Retinal pigment epithelial cell (primary cell): ENCODE measurements at places on chromosomes 16 and 17.

- no peak for DNase-seq
These were observed 839.9 kb upstream of the CDH8 start for GRCh38 chr16:62876133-62876532.

- DNase-seq: no peak
These were observed 15.4 kb upstream of the DHRS13 start for GRCh38 chr17:28918295-28918694.

DNA sequence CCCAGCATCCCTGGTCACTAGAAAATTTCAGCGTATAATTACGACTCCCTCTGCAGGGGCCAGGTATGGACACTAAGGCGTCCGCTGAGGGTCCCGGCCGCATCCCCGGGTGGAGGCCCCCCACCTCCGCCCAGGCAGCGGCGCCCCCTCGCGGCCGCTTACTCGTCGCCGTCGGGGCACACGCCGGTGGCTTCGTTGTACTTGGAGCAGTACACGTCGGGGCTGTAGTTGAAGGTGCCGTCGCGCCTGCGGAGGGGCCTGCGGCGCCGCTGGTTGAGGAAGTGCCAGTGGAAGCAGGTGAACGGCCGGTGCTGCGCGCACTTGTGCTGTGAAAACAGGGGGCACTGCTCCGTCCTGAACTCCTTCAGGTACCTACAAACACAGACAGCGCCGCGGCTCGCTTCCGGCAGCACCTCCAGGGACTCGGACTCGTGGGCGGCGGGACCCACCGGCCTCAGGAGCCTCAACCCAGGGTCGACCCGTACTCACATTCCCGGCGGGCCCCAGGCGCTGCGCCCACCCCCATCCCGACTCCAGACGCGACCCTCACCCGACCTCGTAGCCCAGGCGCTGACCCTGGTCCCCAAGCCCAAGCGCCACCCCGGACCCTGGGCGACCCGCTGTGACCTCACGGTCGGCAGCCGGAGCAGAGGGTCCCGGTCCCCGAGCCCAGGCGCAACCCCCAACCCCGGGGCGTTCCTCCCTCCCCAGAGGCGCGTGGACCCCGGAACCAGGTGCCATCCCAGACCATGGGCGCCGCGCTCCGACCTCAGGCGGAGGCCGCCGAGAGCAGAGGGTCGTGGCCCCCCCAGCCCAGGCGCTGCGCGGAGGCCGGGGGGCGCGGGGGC is 596 bp downstream of the UNKL start:
- no peak for DNase-seq

- DNase-seq: peak; percentile 5
These were observed 79.8 kb upstream of the TMEM132E start for GRCh38 chr17:34499576-34499975.

DNA sequence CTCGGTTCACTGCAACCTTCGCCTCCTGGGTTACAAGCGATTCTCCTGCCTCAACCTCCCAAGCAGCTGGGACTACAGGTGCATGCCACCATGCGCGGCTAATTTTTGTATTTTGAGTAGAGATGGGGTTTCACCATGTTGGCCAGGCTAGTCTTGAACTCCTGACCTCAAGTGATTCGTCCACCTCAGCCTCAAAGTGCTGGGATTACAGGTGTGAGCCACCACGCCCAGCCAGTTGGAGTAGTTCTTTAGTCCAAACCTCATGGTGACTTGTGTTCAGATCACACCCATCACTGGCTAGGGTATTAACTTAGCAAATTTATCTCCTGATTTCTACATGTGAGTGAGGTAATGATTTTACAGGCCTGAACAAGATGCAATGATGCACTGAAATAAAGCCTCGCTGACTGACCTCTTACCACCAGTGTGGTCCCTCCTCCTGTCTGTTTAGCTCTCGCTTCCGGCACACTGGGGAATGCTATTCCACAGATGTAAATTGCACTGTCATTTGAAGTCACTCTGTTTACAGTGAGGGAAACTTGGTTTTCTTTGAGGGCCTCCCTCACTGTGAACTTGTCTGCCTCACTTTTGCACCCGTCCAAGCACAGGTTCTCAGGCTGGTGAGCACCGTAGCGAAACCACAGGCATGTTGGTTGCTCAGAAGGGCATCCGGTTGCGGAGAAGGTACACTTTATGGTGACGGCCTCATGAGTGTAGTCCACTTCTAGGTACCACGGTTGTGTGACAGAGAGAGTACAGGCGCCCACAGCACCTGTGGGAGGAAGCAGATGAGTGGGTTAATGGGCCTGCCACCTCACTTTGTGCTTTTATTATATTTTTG is 5.5 kb downstream of the IGSF6 start:
- no peak for DNase-seq

DNA sequence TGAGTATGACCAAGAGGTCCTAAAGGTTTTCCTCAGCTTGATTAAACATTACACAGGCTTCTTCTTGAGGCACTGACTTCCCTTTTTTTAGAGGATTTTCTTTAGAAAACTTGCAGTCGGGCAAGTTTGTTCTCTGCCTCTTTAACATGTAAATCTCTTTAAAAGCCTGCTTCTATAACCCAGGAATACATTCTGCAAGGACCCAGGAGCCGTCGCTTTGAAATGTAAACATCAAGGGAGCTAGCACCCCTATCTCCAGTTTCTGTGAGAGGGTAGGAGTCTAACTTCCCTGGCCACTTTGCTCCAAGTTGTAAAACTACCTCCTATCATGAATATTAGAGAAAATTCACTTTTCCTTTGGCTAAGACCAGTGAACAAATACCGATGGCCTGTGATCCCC is 201.5 kb upstream of the CPHXL start:
- no peak for DNase-seq

- no peak for DNase-seq
These were observed 131.2 kb upstream of the NLRP1 start for GRCh38 chr17:5715478-5715877.

GRCh38 chr16:31020536-31020935 is 10.1 kb upstream of the STX1B start:
- DNase-seq: no peak

DNA sequence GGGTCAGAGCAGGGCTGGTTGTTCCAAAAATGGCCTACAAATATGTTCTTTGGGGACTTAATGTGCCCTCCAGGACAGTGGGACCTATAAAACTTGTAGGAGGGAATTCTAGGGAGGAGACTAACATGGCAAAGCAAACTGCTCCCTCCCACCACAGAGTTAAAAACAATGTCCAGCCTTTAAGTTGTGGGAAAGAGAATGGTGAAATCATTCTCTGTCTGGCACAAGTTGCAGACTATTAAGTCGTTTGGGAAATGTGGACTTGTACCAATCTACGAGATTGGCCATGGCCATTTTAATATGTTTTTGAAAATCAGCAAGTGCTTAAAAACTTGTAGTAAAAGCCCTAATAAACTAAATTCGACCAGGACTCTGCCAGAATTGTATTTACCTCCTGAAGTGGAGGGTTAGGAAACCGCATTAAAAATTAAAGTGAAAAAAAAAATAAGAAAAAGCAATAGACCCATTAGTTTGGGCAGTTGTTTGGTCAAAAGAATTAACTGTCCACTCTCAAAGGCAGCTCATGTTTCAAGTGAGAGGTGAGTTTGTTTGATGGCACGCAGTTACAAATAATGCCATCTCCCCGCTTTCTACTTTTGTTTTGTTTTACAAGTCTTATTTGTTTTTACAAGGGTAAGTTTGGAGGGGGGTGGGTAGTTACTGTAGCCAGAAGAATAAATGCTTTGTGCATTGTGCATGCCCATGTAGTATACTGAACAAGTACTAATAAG is 32.4 kb downstream of the ANKFN1 start:
- DNase-seq: no peak

DNA sequence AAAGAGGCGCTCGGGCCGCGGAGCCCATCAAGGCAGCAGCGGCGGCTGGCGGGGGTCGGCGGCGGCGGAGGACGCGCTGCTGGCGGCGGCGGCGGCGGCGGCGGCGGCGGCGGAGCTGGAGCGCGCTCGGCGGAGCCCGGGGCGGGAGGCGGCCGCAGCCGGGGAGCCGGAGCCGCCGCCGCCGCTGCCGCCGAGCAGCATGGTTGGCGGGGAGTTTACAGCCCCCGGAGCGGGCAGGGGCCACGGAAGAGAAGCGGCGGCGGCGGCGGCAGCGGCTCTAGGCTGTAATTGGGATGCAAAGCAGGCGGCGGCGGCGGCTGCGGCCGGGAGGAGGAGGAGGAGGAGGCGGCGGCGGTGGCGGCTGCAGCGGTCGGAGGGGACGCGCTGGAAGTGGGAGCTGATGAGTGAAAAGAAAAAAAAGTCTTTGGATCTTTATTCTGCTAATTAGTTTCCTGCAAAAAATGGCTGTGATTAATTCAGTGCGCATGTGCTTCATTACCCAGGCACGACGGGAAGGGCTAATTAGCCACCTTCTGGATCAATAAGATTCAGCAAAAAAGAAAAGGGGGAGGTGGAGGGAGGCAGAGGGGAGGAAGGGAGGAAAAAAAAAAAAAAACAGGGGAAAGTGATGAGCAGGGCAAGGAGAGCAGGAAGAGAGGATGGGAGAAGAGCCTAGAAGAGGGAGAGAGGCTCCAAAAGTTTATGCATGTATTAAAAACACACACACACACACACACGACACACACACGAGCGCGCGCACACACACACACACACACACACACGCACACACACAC is 10.9 kb upstream of the ZFHX3 start:
- DNase-seq: no peak

DNA sequence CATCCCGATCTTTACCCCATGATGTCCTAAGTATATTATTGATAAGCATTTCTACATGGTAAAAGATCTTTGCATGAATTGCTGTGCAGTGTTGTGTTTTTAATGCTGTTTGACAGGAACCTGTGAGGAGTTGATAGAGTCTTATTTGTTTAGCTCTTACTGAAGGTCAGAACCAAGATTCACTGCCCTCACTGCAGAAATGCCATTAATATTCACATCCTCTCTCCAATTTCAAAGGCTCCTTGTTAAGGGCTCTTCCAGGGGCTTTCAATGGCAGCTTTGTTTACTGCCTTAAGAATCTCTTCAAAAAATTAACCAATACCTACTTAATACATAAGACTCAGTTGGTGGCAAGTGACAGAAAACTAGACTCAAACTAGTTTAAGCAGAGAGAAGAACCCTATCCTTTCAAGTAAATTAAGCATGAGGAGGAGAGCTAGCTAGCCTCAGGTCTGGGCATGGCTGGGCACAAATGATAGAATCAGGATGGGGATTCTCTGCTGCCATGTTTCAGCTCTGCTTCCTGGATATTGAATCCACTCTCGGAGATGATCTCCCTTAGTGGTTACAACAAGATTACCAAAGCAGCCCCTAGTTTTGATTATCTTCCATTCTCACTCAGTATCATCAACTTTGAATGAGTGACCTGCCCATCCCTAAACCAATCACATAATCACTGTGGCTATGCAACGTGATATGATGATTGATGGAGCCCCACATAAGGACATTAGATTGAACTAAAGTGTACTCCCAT is 311.8 kb downstream of the CDH11 start:
- DNase-seq: no peak
